ENCODE measurements at places on chromosomes 3 and 15.

DNA sequence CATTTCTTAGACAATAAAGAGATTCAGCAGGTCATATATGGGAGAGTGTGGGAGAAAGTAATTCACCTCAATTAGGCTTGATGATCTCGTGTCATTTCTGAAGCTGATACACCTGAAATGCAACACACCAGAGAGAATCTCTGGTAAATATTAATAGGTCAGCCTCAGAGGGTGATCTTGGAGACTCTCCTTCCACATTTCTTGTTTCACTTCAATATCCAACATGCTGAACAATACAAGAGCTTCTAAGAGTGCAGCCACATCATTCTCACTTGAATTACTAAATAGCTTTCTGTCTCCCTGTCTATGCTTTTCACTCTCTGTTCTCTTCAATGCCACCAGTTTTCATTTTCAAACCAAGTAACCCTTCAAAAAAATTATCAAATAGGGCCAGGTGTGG lies 71.1 kb upstream of the GK5 start:
- DNase-seq: no peak

DNA sequence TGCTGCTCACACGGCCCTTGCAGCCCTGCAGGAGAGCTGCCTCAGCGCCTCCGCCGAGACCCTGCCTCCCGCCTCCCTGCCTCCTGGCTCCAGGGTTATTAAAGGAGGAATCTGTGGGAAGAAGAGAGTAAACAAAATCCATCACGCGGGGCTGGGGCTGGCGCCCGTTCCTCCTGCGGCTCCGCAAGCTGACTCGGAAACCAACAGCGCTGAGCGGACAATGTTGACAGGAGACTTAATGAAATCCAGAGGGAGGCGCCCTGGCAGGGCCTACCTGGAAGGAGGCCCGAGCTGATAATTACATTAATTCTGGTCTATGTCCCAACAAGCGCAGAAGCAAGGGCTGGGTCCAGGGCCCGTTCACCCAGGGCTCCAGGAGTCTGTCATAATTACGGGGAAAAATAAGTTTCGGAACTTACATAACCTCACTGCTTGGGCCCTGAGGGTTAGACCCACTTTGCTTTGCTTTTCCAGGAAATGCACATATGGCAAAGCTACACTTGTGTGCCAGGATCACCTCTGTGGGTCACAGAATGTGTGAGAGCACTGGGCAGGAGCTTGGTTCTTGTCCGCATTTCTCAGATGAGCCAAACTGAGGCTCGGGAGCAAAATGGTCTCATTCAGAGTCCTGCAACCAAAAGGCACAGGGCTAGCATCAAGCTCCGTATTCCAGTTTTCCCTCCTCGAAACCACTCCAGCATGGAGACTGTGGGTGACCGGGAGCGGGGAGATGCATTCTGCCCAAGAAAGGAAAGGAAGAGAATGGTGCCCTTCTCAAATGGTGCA lies 43.8 kb upstream of the SLC6A6 start:
- peak; percentile 77 for DNase-seq

GRCh38 chr15:32936283-32936918 lies 218.6 kb downstream of the GREM1 start:
- peak; percentile 35 for DNase-seq

GRCh38 chr3:68007621-68008226 lies 353.3 kb upstream of the SUCLG2 start:
- peak; percentile 4 for DNase-seq

DNA sequence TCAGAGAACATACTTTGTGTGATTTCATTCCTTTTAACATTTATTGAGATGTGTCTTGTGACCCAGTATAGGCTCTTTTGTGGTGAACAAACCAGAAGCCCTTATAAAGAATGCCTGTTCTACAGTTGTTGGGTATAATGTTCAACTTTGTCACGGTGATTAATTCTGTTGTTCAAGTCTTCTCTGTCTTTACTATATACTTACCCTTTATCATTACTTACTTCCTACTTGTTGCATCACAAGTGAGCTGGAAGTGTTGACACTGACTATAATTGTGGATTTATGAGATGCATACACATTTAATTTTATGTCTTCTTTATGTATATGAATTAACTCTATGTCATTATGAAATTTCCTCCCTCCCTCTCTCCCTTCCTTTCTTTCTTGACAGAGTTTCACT lies 59.7 kb upstream of the TBL1XR1 start:
- DNase-seq: no peak

DNA sequence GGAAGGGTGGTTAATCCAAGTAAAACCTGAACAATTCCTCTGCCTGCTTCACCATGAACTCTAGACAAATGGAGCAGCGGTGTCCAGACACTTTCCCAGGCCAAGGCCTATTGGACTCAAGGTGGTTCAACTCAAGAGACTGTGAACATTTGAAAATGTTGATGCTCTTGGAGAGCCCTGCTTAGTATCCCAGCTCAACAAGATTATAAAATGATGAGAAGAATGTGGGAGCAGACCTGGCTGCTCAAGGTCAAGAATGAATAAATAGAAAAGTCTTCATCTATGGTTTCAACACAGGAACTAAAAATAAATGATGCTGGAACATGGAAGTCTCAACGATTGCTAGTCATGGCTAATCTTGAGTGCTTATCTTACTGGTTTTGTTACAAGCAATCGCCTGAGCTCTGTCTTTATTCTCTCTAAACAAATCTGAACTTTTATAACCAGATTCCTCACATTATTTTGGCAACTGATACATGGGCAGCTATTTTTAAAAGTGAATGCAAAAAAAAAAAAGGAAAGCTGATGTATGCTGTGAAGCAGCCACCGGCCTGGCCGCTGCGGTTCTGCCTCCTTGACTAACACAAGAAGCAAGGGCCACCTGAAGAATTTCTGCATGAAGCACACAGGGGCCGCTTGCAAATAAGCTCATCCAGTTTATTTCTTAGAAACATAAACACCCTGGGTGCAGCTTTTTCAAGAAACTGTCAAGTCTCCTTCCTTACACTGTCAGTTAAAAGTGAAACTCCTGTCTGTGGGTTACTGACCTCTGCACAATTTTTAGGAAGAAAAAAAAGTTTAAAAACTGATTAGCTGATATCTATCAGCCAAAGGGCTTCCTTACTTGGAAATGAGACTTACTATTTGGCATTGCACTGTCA lies 120.1 kb upstream of the ARHGEF3 start:
- peak; percentile 28 for DNase-seq

DNA sequence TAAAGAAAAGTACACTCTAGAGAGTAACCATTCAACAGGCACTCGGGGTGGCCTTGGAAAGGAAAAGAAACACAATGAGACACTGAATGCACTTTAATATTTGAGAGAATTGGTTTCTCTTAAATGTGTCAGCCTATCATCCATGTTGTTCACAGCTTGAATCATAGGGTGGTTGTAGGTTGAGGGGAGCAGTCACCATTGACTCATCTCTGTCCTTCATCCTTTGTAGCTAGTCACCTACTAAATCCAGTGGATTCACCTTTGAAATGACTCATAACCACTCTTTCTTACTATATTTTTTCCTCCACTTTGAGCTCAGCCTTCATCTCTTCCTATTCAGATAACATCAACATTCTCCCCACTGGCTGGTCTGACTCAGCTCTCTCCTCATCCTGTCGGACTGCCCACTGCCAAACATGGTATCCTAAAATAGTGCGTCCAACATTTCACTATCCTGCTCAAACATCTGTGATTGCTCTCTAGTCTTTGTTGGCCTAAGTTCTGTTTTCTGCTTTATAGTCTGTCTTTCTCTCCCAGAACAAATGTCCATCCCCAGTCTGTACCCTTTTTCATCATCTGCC lies 182.7 kb upstream of the GADL1 start:
- peak; percentile 73 for DNase-seq

DNA sequence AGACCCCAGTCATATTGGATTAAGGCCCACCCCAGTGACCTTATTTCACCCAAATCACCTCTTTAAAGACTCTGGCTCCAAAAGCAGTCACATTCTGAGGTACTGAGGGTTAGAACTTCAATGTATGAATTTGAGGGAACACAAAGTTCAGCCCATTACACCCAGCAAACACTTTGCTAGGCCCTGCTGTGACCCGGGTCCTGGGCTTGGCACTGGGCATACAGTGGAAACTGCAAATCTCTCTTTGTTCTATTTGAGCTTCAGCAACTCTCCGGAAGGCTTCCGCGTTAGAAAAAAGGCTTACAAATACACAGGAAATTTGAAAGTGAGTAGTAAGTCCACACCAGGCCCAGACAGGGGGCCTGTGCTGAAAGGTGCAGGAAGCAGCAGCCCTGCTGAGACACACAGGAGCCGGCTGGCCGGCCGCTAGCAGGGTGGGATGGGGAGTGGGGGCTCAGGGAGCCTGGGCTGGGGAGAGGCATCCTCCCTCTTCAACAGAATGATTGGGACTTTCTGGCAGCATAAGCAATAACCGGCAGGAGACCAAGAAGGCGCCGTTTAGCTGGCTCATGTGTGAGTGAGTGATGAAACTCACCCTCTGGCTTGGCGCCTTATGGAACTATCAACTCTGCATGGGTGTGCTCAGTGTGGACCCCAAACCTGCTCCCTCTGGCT lies 13.0 kb downstream of the LIPC start:
- DNase-seq: peak; percentile 41

GRCh38 chr3:49004352-49005302 lies 2.6 kb upstream of the WDR6 start:
- no peak for DNase-seq

All from GM03348 (cell line).